ENCODE measurements at places on chromosomes 4 and X.

DNA sequence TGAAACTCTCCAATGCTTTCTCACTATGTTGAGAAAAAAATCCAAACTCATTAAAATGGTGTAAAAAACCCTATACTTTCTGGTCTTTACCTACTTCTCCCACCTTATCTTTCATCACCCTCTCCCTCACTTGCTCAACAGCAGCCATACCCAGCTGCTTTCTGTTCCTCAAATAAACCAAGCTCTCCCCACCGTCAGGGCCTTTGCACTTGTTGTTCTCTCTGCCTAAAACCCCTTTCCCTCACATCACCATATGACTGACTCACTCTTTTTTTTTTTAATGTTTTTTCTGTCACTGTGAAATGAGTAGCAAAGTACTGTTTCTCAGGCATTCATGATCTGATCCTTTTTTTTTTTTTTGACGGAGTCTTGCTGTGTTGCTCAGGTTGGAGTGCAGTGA lies 122.3 kb upstream of the TMEM164 start:
- DNase-seq, result no peak

- DNase-seq, result no peak
These were observed 10.1 kb downstream of the REELD1 start for GRCh38 chr4:146224326-146224966.

GRCh38 chr4:1116838-1117237 lies 3.5 kb upstream of the RNF212 start:
- no peak for DNase-seq

GRCh38 chr4:176538217-176538925 lies 218.6 kb downstream of the SPCS3 start:
- no peak for DNase-seq

GRCh38 chrX:31240982-31241381 lies 169.1 kb upstream of the FTHL17 start:
- no peak for DNase-seq

DNA sequence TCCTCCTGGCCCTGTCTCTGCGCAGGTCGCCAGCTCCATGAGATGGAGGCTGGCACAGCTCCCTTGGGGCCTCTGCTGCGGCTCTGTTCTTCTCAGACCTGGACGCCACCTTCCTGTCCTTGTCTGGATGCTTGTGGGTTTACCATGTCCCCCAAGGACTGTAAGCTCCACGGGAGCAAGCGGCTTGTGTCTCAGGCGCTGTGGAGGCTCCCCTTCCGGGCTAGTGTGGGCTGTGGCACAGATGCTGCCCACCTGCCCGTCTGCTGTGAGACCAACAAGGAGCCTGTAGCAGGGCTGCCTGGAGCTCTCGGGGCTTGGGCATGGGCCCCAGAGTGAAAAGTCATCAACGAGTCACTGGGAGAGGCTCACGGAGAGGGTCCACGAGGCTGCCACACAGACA lies 25.2 kb downstream of the NAT8L start:
- no peak for DNase-seq

DNA sequence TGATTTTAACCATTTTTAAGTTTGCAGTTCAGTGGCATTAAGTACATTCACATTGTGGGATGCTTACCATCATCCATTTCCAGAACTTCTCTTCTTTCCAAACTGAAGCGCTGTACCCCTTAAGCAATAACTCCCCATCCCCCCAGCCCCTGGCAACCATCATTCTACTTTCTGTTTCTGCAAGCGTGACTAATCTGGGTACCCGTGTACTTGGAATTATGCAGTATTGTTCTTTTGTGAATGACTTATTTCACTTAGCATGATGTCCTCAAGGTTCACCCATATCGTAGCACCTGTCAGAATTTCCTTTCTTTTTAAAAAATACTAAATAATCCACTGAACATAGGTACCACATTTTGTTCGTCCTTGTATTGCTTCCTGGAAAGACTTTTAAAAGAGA lies 32.9 kb downstream of the USP9X start:
- DNase-seq, result no peak

GRCh38 chr4:176539091-176539784 lies 219.5 kb downstream of the SPCS3 start:
- DNase-seq, result no peak

- DNase-seq, result no peak
These were observed 18.8 kb downstream of the SLC25A31 start for GRCh38 chr4:127748957-127749356.

- no peak for DNase-seq
These were observed 5.2 kb upstream of the RPGR start for GRCh38 chrX:38332505-38332904.

GRCh38 chr4:182143086-182143821 lies 99.9 kb upstream of the TENM3 start:
- DNase-seq, result no peak

DNA sequence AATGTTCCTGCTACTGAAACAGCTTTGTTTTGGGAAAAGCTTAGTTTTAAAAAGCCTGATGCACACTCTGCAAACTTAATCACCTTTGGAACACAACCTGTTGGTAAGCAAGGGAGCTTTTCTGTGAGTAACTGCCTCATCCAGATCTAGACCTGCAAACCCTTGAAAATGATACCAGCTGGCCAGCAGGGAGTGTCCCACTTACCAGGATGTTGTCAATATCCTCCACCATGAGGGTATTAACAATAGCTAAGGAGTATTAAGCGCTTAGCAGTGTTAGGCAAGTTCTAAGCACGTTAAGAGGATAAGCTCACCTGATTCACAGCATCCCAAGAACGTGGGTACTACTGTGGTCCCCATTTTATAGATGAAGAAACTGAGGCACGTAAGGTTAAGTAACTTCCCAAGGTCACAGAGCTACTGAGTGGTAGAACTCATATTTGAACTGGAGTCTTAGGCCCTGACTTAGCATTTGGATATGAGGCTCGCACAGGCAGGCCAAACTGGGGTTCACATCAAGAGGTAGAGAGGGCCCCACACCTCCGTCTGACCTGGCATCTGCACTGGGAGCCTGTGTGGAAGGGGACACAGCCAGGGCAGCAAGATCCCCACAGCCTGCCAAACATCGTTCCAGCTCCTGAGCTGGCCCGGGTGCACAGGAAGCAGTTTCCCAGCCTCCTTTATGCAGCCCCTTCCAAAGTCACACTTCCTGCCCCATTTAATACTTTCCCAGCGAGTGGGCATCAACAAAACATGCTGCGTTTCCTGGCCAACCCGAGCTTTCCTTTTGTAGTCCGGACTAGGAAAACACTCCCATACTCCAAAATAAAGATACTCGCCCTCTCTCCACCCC lies 32.7 kb downstream of the IRF2 start:
- no peak for DNase-seq

- no peak for DNase-seq
These were observed 120.9 kb downstream of the AMELX start for GRCh38 chrX:11414091-11414490.

DNA sequence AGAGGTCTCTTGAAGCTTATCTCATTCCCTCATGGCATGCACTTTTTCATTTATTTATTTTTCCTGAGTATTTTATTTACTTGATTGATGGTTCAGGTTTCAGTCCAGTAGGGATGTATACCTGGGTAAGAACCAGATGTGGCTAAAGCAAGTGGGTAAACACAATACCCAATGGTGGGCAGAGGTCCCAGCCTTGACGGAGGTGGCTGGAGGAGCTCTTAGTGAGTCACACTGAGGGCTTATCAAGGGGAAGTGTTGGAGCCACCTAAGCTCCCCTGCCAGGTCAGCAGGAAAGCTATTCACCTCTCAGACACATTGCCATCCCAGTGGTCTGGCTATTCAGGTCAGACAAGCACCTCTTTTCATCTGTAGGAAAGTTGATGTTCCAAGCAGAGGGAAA lies 236.2 kb upstream of the MAGEB16 start:
- DNase-seq, result no peak

GRCh38 chr4:27304751-27305150 lies 444.1 kb downstream of the STIM2 start:
- DNase-seq, result no peak

GRCh38 chr4:145979160-145979559 lies 40.5 kb upstream of the ZNF827 start:
- DNase-seq, result no peak

DNA sequence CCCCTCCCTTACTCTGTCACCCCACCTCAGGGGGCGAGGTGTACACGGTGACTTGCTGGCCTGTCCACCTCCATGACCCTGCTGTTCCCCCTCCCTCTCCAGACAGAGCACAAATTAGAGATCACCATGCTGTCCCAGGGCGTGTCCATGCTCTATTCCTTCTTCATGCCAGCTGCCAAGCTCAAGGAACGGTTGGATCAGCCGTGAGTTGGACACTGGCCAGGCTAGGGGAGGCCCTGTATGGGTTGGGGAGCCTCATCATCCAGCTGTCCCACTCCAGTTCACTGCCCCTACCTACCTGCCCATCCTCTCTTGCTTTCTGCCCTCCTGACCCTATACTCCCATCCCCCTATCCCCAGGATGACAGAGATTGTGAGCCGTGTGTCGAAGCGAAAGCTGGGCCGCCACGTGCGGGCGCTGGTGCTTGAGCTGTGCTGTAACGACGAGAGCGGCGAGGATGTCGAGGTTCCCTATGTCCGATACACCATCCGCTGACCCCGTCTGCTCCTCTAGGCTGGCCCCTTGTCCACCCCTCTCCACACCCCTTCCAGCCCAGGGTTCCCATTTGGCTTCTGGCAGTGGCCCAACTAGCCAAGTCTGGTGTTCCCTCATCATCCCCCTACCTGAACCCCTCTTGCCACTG lies 3.9 kb upstream of the CDK16 start:
- DNase-seq, result no peak
